ENCODE measurements at places on chromosomes 6 and 20.

- DNase-seq = no peak
Measured at GRCh38 chr6:134740473-134741199, 209.3 kb downstream of the ALDH8A1 start.

GRCh38 chr6:38375341-38375740 is 264.4 kb downstream of the BTBD9 start:
- no peak for DNase-seq

GRCh38 chr20:15700147-15700765 is 873.0 kb downstream of the KIF16B start:
- DNase-seq = no peak

GRCh38 chr6:33156561-33156960 is 35.7 kb downstream of the COL11A2 start:
- no peak for DNase-seq

- DNase-seq = no peak
Measured at GRCh38 chr6:15106958-15107643, 138.8 kb upstream of the JARID2 start.

GRCh38 chr6:6825193-6825784 is 236.8 kb downstream of the LY86 start:
- peak; percentile 21 for DNase-seq

- DNase-seq = no peak
Measured at GRCh38 chr20:43751167-43752050, 24.6 kb upstream of the GTSF1L start.

DNA sequence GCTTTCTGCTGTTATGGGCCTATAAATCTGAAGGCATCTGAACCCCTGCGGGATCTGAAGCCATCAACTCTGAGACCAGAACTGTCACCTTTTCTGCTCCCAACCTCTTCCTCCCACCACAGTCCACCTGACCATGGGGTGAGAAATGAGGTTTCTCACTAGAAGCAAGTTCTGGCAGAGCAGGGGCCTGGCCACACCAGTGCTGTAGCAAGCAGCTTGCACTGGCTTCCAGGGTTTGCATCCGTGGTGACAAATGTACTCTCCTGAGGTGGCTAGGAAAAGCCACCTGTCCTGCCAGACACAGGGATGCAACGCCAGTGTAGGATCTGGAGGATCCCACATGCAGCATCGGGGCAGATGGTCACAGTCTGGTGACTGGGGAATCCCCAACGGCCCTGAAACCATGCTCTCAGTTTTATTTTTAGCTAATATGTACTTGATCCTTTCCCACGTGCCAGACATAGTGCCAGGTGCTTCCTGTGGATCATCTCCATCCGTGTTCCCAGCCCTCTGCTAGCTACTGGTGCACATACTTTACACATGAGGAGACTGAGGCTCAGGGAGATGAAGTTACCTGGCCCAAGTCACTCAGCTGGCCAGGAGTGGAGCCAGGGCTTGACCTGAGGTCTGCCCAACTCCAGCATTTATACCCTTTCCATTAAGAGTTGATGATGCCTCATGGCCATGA is 122.1 kb upstream of the SPACA1 start:
- DNase-seq = no peak

DNA sequence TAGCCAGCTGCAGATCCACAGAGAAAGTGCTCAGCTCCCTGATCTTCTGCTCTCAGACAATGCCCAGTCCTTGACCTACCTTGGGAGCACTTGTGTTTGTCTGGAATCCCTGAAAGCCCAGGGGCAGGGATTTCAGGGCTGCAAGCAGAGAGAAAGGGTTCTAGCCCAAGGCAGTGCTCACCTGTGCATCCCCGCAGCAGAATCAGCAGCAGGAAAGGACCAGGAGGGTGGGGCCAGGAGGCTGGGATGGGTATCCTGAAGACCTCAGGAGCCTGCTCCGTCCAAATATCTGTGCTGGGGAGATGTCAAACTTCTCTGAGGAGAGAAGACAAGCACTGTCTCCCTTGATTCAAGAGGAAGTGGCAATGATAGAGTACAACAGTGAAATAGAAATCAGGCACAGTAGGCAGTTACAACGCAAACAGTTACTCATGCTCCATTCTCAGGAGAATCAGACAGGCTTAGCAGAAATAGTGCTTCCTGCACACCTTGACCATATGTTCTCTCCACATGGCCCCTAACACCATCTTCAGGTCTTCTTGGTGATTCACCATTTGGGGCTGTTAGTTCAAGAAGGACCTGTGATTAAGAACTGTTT is 28.7 kb upstream of the SIRPG start:
- DNase-seq = no peak

- DNase-seq = no peak
Measured at GRCh38 chr20:16947479-16947878, 199.3 kb downstream of the OTOR start.

GRCh38 chr6:161870236-161870901 is 596.5 kb upstream of the AGPAT4 start:
- DNase-seq = no peak

DNA sequence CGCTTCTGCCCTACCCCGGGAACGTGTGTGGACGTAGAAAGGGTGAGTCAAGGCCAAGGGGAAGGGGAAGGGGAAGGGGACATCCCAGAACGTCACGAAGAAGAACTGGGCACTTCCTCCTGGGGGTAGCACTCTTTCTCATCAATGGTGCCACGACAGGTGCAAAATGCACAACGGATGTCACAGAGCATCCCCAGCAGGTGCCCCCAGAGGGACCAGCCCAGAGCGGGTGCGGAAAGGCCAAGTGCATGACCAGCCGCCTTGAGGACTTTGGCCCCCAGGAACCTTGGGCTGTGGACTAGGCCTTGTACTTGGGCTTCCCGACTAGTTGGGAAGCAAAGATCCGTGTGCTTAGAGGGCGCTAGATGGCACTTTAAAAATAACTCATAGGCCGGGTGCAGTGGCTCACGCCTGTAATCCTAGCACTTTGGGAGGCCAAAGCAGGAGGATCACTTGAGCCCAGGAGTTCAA is 12.1 kb upstream of the SRC start:
- DNase-seq = no peak

DNA sequence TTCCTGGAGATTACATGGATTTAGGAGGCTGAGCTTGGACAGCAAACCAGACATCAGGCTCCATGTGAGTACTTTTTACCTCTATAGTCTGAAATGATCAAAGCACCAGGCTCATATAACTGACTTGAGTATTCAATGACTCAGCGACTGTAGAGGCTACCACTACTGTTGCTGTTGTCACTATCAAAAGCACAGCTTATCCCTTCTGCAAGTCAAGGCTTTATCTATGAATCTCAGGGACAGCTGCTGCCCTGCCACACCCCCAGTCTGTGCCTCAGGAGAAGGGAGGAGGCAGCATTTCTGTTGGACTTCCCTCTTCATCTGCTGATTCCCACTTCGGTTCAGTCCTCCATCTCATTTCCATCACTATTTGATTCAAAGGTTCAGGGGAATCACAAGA is 80.5 kb upstream of the CNR1 start:
- DNase-seq = no peak

- DNase-seq = no peak
Measured at GRCh38 chr6:155398701-155399061, 57.0 kb downstream of the NOX3 start.

DNA sequence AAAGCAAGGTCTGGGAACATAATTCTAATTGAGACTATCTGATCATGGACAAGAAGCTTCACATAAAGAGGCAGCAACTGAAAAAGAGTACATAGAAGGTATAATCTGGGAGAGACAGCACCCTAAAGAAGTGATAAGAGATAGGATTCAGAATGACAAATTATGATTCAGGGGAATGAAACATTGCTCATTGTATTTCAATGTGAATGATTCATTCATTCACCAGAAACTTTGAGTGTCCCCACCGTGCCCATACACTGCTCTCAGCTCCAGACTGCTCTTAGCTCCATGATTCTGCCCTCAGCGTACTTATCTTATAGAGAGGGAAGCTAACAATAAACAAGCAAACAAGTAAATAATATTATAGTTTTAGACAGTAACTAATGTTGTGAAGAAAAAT is 329.3 kb upstream of the IRAK1BP1 start:
- DNase-seq = no peak

GRCh38 chr6:139549561-139550070 is 175.2 kb upstream of the CITED2 start:
- DNase-seq = no peak
